Stimulated activated CD8-positive, alpha-beta memory T cell treated with anti-CD3 and anti-CD28 coated beads, Interleukin-4, amount 100 ng/mL, for 48 hours (primary cell): ENCODE measurements at places on chromosomes 2 and 18.

GRCh38 chr2:227154986-227155774, 8.8 kb downstream of the COL4A4 start:
- no peak for DNase-seq

- no peak for DNase-seq
These were observed 61.4 kb upstream of the TFCP2L1 start for GRCh38 chr2:121346407-121346806.

GRCh38 chr2:66122516-66122915, 312.4 kb upstream of the MEIS1 start:
- no peak for DNase-seq

DNA sequence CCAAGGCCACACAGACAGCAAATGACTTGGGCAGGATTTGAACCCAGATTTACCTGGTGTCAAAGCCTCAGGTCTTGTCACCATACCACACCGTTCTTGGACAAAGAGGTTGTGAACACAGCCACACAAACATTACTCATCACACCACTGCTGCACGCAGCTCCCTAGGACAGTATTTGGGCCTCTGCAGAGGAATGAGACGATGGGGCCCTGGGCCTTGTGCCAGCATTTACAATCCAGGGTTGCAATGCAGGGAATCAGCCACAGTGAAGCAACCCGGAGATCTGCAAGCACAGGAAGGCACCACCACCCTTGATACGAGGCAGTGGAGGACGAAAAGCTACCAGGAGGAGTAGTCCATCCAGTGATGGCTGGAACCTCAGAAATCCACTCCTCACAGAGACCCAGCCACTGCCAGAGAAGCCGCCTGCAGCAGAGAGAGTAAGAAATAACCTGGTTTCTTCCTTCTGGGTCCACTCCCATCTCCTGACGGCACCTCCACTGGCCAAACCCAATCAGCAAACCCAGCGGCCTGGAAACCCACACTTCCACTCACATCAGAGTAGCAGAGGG, 3.7 kb upstream of the MTCL1 start:
- no peak for DNase-seq

DNA sequence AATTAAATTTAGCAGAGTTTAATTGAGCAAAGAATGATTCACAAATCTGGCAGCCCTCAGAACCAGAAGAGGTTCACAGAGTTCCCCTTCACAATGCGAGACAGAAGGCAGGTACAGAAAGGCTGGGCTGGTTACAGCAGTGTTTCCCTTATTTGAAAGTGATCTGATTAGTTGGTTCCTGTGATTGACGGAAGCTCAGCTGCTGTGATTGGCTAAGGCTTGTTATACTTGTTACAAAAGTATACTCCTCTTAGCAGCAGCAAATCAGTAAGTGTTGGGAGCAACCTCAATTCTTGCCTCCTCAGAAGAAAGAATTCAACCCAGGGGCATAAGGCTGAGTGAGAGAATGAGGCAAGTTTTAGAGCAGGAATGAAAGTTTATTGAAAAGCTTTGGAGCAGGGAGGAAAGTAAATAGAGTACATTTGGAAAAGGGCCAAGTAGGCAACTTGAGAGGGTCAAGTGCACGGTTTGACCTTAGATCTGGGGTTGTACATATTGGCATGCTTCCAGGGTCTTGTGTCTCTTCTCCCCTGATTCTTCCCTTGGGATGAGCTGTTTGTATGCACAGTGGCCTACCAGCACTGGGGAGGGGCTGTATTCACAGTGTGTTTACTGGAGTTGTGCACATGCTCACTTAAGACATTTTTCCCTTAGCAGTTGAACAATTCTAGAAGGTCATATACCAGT, 431.8 kb upstream of the RAB12 start:
- DNase-seq, result no peak

- DNase-seq, result no peak
These were observed 35.4 kb downstream of the FBXO11 start for GRCh38 chr2:47870641-47871540.

DNA sequence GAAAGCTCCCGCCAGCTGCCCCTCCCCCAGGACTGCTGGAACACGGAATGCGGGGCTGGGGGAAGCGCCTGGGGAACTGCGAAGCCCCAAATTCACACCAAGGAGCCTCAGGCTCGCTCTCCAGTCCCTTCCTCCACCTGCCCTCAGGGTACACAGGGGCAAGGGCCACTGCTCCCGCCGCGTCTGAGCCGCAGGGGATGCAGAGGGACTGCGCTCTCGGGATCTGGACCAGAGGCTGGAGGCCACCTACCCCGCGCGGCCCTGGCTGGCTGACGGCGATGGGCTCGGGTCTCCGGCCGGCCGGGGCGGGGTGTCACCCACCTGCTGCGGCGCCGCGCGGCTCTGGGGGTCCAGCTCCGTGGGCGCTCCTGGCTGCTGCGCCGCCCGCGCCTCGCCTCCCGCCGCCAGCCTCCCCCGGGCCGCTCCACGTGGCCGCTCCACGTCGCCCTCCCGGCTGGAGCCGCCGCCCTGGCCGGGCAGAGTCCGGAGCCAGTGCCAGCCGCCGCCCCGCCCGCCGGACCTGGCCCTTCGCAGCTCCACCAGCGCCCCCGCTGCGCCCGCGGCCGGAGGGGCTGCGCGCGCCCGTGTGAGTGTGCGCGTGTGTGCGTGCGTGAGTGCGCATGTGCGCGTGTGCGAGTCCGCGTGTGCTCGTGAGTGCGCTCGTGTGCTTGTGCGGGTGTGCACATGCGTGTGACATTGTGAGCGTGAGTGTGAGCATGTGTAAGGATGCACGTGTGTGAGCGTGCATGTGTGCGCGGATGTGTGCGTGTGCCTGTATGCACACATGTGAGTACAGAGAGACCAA, at the start of gene CGREF1:
CGREF1 (minus strand) TSS at position 604 of the 805 bp plus-strand sequence. CDS start 14,762 bp downstream, outside the sequence.
- DNase-seq, result peak; percentile 41

DNA sequence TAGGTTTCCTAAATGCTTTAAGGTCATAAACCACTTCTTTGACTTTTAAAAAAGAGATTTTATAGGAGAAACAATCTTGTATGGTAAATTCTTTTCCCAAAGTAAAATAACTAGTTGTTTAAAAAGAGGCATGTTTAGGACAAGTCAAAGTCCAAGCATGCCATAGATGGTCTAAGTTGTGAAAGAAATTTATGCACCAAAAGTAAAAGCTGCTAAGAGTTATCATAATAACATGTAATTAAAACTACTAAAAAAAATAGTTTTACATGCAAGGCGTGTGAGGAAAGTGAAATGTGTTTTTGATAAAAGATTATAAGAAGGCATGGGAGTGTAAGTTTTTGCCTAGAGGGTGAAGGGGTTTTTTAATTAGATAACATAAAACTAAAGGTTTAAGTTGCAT, 22.5 kb downstream of the FAM210A start:
- DNase-seq, result no peak

DNA sequence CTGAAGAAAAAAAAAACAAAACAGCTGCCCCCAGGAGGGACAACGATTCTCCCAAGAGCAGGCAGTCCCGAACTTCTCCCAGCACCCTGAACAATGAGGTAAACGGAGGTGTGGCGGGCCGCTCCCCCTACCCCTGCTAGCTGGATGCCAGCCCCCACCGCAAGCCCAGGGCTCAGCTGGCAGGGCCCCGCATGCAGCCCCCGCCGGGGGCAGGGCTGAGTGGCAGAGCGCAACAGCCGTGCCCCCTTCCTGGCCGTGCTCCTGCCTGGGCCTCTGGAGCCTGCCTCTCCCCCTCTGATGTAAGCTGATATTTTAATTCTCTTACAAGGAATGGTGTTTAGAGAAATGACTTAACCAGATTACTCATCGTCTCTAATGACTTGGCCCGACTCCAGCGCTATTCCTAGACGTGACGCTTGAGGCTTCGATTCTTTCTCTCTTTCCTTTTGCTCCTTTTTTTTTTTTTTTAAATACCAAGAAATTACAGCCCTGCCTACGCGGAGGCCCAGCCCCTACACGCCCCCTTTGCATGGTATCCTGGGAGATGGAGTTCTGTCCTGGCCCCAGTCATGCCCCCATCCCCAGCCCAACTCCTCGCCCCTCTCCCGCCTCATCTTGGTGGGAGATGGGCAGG, 4.6 kb upstream of the ARID5A start:
- DNase-seq, result peak; percentile 89

- DNase-seq, result no peak
These were observed 307.1 kb downstream of the NRXN1 start for GRCh38 chr2:50724837-50725236.

DNA sequence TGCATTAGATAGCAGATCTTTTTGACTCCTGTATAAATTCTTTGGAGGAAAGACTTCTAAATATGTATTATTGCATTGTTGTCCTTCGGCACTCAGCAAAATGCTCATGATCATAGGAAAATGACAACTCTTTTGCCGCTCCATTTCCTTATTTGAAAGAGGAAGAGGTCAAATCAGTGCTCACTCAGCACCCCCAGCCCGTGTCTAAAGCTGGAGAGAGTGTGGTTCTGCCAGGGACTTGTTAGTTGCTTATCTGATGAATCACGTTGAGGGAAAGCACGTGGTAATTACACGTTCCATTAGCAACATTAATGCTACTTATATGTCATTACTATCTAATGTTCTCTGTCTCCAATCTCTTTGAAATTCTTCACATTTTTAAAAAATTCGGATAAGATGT, 46.0 kb upstream of the MBP start:
- no peak for DNase-seq

- no peak for DNase-seq
These were observed 5.6 kb downstream of the DSC1 start for GRCh38 chr18:31156821-31157763.

DNA sequence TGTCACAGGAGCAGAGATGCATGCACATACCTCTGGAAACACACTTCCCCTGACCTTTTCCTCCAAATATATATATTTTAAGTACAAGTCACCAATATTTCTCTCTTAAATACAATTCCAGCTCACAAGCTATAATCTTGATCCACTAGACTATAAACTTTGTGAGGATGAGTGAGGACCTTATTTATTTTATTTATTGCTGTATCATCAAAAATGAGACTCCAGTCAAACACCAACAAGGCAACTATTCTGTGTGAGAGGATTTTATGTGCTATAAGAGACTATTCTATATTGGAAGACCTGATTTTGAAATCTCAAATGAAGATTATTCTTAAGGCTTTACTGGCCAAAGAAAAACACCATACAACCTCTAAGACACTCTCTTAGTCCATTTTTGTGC, 1352.2 kb downstream of the SUCLG1 start:
- DNase-seq, result no peak

DNA sequence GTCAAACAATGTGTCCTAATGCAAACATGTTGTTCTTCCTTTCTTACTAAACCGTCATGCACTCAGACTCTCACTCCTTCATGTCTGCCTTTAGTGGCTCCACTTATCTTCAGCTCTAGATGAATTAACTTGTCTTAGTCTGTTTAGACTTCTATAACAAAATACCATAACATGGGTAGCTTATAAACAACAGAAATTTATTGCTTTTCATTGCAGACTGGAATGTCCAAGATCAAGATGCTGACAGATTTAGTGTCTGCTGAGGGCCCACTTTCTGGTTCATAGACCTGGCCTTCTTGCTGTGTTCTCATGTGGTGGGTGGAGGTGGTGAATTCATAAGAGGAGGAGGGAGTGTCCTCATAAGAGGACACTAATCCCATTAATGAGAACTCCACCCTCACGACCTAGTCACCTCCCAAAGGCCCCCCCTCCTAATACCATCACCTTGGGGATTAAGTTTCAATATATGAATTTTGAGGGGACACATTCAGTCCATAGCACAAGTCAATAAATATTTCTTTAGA, 32.3 kb downstream of the RALBP1 start:
- DNase-seq, result no peak

DNA sequence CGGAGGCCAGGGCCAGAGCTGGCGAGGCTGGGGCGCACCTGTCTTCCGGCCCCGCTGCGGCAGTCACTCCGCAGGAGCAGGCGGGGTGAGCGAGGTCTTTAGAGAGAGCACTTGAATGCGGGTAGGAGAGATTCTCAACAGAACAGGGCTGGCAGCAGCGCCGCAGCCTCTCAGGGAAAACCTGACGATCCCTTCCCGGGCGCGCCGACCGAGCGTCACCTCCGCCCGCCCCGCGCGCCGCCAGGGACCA, 526 bp downstream of the PRKRA start:
- no peak for DNase-seq

- no peak for DNase-seq
These were observed 1.3 kb downstream of the CPS1 start for GRCh38 chr2:210557721-210558120.

GRCh38 chr2:99255491-99256318, at the start of gene LYG2:
TSS of gene LYG2 (minus strand) at chr2:99255666. CDS start at chr2:99254260, 1,406 bp downstream.
- no peak for DNase-seq

DNA sequence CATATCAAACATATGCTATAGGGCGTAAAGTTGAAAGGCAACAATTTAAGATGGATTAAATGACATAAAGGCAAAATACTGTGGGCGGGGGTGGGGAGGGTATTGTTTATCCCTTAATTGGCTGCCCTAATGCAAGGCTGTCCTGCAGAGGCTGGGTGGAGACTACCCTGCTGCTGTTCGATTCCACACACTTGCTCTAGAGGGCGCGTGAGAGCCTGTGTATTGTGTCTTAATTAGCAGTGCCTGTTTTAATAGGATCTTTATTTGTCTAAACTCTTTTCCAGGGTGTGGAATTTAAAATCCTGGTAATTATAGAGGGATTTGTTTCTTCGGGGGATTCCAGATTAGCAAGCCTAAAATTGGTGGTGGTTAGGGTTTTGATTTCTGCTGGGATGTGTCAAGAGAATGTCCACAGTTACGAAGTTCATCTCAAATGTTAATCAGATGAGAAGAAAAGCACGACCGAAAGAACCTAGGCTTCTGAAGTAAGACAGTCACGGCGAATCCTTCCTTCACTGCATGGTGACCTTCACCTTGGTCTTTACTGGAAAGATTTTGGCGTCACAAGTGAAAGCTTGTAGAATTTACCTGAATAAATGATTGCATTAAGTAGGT, 103.5 kb upstream of the MAP3K20 start:
- DNase-seq, result peak; percentile 62

DNA sequence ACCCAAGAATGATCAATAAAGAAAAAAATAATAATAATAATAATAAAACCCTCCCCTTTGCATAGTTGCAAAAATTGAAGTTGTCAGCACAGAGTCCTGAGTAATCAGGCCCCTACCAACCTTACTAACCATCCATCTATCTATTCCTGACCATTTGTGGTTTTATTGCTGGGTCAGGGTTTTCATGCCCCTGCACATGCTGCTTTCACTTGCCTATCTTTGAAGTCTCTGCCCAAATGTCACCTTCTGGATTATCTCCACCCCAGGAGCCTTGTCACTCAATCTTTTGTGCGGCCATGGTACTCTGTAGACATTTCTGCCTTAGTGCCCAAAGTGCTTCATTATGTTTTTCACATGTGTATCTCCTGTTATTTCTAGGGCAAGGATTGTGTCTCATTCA, 35.1 kb downstream of the SLC30A6 start:
- no peak for DNase-seq

GRCh38 chr18:43627848-43628530, 350.7 kb upstream of the SYT4 start:
- no peak for DNase-seq
